OCI-LY7 (cell line): ENCODE measurements at places on chromosomes 2 and 18.

DNA sequence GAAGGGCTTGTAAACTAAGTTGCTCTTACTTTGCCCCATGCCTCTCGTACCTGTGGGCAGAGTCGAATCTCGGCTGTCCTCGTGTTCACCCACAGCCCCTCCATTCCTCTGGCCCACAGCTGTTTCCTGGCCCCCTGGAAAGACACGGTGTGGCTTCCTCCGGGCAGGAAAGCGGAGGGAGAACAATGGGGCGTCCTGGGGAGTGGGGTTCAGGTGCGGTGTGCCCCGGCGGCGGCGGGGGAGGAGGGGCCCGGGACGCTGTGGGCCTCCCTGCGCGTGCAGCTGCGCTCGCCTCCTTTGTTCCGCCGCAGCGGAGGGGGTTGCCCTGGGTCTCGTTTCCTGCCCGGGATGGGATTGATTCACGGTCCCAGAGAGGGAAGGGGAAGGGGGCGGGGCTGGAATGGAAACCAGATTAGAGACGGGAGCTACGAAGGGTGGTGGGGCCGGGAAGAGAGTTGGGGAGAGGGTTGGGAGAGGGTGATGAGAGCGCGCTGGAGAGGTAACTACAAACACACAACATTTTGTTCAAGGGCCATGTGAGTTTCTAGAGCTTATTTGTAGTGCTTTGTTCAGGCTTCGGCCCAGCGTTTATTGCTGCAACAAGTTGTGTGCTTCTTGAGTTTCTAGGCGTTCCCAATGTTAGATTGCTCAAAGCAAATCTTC is 796 bp downstream of the MYO1B start:
- no peak for DNase-seq

- DNase-seq: no peak
These were observed 84.1 kb upstream of the GULP1 start for GRCh38 chr2:188207554-188207953.

DNA sequence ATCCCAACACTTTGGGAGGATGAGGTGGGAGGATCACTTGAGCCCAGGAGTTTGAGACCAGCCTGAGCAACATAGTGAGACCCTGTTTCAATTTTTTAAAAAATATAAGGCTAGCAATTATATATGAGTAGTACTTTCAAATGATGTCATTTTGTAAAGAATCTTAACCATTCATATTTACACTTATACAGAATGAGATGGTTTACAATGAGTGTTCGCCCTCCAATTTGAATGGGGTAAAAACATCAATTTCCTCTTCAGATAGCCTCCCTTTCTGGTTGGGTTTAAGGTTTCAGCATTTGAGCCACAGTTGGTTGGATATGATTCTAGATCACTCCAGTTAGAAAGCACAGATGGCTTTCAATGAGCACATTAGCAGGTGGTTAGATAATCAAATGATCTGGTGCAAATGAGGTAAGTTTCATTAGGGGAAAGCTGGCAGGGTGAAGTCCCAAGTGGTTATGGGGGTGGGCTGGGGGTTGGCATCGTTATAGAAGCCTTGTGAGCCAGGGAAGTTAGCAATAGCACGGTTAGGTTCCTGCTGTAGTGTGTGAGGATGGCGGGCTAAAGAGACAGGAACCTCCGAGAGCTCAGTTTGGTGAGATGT is 63.9 kb downstream of the TRPM8 start:
- DNase-seq: no peak

GRCh38 chr2:85754313-85755095 is 713 bp downstream of the ATOH8 start:
- DNase-seq: no peak

DNA sequence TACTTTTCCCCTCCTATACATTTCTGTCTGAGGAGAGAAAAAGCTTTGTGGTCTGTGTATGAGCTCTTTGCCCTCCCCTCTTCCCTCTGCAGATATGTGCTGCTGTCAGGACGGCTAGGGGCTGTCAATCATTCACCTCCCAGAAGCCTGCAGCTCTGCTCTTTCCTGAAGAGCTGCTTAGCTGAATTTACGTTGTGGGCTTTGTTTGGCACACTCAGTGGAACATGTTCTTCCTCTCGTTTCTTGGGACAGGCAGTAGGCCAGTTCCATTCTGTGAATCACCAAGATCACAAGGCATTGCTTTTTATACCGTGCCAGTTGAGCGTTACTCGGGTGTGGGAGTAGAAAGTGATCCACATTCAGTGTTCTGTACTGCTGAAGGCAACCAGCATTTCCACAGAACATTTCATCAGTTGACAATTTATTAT is 136.7 kb downstream of the LAMA3 start:
- no peak for DNase-seq

DNA sequence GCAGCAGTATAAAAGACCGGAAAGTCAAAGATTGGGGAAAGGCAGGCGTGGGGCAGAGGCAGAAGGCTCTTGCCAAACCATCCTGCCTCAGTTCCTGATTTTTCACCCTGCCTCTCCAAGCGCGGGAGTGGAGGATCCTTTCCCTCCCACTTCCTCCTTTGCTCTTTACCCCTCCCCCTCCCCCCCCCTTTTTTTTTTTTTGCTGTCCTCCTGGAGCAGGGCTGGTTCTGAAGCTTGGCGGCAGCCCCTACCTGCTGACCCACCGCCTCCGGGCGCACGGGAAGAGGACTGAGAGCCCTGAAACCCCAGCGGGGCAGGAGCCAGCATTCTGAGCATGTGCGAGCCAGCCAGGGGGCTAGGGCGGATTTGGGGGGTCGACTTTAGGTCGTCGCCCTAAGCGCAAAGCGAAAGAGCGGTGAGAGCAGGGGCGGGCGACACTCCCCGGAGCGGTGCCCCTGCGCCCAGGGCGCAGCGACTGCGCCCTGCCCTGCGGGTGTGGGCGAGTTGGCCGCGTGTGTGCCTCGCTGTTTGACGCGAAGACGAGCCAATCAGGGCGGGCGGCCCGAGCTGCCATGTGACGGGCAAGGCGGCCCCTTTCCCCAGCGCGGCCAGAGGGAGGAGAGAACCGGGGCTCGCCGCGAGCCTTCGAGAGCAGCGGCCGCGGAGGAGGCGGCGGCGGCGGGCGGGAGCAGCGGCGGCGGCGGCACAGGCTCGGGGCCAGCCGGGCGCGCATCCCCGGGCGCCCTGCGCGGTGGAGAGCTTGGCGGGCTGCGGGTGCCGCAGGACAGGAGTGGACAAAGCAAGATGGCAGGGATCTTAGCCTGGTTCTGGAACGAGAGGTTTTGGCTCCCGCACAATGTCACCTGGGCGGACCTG is at the start of gene CERS6:
CERS6 (plus strand) TSS at position 628 of the 876 bp plus-strand sequence; CDS start at position 805, 177 bp downstream.
- no peak for DNase-seq

DNA sequence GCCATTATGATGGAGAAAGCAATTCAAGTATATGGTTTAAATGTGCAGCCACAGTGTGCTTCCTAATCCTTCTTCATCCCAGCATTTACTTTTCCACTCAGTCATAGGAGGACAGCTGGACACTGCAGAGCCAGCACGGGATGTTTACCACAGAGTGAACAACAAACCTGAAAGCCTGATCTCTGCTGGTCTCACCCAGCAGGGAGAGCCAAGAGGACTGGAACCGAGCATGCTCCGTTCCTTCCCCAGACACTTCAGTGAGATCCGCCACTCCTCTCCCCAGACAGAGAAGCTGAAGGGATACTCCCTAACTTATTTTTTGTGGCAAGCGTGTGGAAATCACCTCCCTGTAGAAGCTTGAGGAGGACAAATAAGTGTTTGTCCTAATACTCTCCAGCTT is 23.2 kb upstream of the GORASP2 start:
- DNase-seq: no peak
